Stimulated activated CD4-positive, alpha-beta T cell treated with anti-CD3 and anti-CD28 coated beads, Interleukin-4, amount 100 ng/mL, for 1 hour (primary cell): ENCODE measurements at places on chromosomes 5 and 9.
A peak's percentile ranks its signal among the peaks of the same experiment; 100 is the strongest.

DNA sequence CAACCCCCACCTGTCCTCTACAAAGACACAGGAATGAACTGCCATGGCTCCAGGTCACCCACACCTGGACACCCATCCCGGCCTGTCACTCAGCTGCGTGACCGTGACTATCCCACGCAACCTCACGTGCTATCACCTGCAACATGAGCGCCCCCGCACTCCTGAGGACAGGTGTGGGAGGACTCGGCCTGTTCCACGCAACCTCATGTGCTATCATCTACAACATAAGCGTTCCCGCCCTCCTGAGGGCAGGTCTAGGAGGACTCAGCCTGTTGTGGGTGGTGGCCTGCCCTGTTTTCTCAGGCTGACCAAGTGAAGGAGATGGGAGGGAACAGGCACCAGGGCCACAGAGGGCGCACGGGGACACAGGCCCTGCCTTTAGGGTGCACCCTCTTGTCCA lies 4.1 kb downstream of the QSOX2 start:
- DNase-seq: no peak

DNA sequence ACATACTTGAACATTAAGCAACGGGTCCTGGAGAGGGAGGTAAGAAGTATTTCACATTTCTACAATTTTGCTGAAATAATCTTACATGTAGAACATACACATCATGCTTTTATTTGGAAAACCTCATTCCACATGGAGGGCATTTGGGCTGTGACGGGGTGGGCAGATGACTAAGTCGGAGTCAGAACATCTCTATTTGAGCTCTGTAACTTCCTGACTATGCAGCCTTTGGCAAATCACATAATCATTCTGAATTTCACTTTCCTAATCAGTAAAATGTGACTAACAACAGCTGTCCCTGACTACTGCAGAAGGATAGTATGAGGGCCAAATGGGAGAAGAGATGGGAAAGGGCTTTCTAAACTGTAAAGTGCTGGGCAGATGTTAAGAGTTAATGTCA lies 17.1 kb upstream of the IL6ST start:
- DNase-seq: peak; percentile 27

GRCh38 chr5:132087176-132087575 lies 13.6 kb downstream of the CSF2 start:
- DNase-seq: no peak

GRCh38 chr9:114309096-114309495 lies 13.8 kb upstream of the ORM1 start:
- no peak for DNase-seq

DNA sequence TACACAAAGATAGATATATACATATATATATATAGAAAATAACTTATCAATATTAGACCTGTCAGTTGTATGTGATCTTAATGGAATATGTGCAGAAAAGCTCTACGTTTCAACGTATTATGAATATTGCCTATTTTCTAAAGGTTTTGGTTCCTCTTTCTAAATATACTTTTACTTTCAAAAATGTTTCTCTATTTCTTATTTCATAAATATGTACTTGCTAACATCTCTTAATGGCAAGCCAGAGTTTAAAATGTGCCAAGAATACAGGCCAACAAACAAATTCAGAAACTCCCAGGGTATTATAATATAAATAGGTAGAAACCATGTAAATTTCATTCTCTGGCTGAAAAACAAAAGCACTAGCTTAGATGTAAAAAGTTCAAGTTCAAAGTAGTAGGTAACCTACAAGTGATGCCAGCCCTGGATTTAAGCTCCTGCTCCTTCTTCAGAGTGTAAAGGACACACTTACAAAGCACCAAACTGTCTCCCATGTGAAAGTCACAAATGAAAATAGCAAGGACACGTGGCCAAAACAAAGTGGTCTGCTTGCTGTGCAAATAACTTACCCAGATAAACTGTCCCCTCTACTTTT lies 685.1 kb upstream of the DMAC1 start:
- DNase-seq: no peak

DNA sequence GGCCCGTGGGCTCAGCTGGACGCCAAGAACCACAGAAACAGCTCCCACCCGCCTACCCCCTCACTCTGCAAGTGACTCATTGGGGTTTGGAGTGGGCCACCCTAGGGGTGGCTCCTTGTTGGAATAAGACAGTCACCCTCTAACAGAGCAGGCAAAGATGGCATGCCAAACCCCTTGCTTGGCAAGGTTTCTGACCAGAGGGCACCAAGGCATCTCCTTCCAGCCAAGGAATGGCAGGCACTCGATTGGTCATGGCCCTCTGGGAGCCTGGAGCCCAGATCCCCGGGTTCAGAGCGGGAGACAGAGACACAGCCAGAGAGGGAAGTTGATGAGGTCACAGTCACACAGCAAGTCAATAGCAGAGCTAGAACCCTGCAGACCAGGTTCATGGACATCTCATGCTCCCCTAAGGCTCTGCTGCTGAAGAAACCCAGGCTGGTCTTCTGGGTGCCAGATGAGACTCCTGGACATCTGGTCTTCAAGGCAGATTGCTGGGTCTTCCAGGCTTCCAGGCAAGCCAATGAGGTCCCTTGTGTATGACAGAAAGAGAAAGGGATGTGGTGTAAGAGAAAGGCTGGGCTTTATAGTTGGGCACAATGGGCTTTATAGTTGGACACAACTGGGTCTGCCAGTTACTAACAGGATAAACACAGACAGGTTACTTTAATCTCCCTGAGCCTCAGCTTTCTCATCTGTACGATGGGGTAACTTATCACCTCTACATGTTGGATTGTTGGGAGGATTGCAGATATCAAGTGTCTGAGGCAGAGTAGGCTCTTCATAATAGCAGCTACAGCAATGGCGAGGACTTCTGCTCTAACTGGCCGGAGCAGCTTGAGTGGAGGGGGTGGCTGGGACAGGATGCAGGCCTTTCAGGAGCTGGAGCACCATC lies 23.3 kb upstream of the KIF12 start:
- no peak for DNase-seq

DNA sequence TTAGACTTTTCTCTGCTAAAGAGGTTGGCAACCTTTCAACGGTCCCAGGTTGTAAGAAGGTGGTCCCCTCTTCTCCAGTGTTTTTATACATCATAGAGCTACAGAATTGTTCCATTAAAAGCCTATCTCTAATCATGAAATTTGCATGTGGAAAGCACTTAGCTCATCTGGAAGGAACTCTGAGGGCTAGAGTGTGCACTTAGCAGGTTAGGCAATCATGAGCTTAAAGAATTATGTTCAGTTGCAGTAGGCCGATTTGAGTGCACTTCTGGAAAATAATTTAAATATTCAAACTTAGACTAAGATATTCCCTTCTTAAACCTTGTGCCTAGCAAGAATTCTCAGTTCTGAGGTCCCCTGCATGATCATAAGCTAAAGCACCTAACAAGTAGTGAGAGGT lies 468.7 kb downstream of the SPATA31D1 start:
- DNase-seq: no peak

GRCh38 chr5:179550511-179551342 lies at the start of gene RUFY1:
Gene RUFY1 (plus strand): TSS chr5:179550554. CDS start chr5:179550570, 16 bp downstream.
- DNase-seq: peak; percentile 85

- no peak for DNase-seq
Measured at GRCh38 chr9:120740132-120740531, 25.9 kb upstream of the MEGF9 start.

- DNase-seq: no peak
Measured at GRCh38 chr5:14396066-14396465, 185.5 kb upstream of the OTULINL start.

- DNase-seq: no peak
Measured at GRCh38 chr5:149118463-149118862, 22.8 kb upstream of the ABLIM3 start.

GRCh38 chr5:191036-191948 lies at the start of gene LRRC14B:
Gene LRRC14B (plus strand): TSS chr5:191495. CDS start chr5:191539, 44 bp downstream.
- DNase-seq: peak; percentile 30

DNA sequence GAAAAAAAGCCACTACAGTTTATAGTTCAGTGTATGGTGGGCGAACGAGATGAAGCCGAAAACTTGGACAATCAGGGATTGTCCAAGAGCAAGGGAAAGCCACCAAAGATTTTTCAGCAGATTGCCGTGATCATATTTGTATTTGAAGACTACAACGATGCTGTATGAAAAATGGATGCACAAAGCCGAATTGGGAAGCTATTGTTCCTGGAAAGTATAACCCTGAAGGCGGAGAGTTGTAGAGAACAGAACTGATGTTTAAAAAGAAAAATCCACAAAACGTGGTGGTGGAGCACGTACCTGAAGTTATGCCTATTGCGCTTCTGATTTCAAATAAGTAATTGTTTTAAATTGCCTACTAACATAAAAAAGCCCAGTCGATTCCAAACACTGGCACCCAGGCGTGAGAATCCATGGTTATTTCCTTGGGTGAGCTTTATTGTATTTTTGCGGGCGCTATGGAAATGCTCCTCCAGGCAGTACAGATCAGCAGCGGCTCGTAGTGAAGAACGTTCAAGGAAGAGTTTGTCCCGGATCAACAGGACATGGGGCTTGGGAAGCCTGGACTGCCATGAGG lies 772 bp upstream of the TARS1 start:
- no peak for DNase-seq

DNA sequence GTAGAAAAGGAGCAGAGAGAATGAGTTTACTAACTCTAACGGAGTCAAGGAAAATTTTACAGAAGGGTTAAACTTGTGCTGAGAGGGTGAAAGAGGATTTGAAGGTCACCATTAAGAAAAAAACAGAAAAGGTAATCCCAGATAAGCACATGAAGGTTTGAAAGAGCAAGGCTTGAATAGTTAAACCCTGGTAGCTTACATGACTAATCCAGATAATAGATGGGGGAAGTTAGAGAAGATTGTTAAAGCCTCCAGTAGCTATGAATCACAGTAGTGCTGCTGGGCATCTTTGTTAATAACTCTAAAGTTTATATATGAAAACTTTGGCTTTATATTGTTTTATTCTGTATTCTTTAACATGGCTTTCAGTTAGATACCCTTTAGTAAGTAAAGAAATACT lies 354.5 kb upstream of the FTMT start:
- no peak for DNase-seq

GRCh38 chr5:168528521-168529373 lies at the start of gene FBLL1:
Gene FBLL1 (plus strand): TSS chr5:168529305. CDS start chr5:168529505, 200 bp downstream.
- DNase-seq: peak; percentile 29

DNA sequence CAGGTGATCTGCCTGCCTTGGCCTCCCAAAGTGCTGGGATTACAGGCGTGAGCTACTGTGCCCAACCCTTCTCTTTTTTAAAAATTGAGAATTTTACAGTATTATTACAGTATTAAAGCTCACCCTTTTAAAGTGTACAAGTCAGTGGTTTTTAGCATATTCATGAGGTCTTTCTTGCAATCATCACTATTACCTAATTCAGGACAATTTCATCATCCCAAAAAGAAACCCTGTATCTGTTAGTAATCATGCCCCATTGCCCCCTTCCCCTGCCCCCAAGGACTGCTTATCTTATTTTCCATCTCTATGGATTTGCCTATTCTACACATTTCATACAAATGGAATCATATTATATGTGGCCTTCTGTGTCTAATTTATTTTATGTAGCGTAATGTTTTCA lies 22.6 kb upstream of the MEGF9 start:
- DNase-seq: no peak

DNA sequence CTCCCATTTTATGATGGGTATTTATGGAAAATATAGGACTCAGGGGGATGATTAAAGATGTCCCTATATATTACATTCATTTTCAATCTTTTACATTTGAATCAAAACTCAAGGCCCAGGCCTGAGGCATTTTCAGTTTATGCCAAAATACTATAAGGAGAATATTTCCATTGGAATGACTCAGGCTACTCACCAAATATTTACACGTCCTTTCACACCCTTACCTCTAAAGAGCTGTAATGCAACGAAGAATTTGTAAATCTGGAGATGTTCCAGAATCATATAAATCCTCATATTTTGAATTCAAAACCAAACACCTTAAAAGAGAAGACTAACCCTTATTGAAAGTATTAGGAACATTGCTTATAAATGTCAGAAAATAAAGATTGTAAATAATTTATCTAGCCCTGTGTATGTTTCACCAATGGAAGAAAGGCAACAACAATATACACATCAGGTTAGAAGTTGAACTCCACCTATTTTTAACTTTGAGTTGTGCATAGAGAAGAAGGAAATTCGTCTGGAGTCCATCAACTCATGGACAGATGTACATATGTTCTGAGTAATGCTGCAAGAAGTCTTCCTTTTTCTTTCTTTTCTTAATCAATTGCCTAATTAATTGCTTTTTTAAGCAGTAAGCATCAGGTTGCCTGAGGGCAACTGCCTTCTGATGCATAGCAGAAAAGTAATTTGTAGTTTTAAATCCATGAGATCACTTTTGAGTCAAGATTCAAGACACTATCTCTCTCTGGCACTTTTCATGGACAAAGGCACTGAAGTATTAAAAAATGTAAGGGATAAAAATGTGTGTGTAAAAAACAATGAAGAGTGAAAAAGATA lies 579.3 kb upstream of the RGMB start:
- no peak for DNase-seq

DNA sequence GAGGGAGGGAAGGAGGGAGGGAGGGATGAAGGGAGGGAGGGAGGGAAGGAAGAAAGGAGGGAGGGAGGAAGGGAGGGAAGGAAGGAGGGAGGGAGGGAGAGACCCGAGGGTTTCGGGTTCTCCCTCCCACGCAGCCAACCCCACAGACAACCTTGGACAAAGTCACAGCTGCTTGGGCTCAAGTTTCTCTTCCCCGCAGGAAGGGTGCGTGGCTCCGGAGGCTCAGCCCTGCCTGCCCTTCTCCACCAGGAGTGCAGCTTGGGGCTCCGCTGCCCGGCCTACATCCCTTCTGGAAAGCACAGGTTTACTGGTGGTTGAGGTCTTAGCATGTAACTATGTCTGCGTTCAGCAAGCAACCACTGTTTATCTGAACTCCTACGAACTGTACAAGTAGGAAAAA lies 15.0 kb downstream of the SLC12A7 start:
- DNase-seq: no peak

GRCh38 chr5:95822043-95822541 lies 434 bp downstream of the GLRX start:
- peak; percentile 30 for DNase-seq

DNA sequence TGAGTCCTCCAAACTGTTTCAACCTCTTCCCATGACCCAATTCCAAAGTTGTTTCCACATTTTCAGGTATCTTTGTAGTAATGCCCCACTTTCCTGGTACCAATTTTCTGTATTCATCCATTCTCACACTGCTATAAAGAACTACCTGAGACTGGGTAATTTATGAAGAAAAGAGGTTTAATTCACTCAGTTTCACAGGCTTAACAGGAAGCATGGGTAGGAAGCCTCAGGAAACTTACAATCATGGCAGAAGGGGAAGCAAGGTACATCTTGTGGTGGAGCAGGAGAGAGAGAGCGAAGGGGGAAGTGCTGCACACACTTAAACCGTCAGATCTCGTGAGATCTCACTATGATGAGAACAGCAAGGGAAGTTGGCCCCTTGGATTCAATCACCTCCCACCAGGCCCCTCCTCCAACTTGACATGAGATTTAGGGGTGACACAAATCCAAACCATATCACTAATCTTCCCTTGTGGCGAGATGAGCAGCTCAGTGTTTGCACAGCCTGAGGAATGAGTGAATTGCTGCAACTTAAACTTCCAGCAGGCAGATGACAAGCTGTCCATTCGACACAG lies 42.9 kb downstream of the TRIP13 start:
- DNase-seq: no peak

DNA sequence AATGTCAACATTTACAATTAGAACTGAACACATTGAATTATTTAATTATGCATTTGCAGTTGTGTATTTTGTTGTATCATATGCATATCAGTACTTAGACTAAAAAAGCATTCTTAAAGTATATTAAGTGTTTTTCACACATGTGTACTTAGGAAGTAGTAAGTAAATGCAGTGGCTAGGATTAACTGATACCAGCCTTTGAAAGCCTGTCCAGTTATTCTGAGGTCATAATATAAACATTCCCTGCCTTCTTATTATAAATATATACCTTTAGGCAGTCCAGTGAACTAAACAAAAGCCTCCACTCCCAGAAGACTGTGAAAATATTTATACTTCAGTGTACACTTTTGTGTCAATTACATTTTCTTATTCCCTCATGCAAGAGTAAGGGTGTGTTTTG lies 83.8 kb downstream of the TLE4 start:
- no peak for DNase-seq
